Sigmoid colon (tissue), 7 donors: ENCODE measurements at places on chromosomes 2 and 18. TPM values are rescaled to one million over a fixed set of nuclear protein-coding genes. Genes with fewer than 3 reads are reported as not detected.

Gene SLC8A1
- total RNA-seq = 305 TPM

DNA sequence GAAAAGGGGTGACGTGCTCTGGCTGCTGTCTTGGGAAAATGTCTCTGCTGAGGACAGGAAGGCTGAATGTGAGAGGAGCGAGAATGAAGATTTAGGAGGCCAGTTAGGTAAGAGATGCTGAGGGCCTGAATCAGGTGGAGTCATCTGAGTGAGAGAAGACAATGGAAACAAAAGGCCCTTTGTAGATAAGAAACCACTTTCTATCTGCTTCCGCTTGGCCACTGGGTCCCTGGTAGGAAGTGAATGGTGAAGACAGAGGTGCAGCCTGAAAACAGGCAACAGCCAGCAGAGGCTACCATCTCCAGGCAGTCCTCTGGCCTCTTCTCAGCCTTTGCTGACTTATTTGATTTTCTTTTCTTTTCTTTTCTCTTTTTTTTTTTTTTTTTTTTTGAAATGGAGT, 374.0 kb upstream of the SLC14A2 start:
- H3K4me1 ChIP-seq = no peaks in the 10 kb centered on the region
- H3K36me3 ChIP-seq = no peaks in the 10 kb centered on the region
- H3K27ac ChIP-seq = no peak overlapping the region
- no peak overlapping the region for H3K4me3 ChIP-seq
- H3K27me3 ChIP-seq = no peaks in the 10 kb centered on the region

DNA sequence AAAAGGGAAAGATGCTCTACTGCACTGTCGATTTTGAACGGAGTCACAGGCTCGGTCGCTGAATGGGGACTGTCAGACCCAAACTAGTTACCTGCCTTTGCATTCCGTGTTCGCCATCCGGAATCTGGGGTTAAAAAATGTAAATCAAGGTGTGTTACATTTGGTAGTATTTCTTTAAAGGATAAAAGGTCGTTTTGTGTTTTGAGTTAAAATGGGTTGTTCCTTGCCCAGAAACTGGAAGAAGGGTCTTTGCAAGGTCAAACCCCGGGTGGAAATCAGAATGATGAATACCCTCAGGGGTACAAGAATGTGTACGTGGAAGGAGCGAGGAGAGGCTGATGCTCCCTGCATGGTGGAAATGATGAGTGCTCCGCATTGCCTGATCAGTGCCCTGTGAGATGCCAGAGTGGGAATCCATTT, 1.0 kb downstream of the VSNL1 start:
- no peak for DNase-seq
- no peaks in the 10 kb centered on the region for H3K4me1 ChIP-seq
- H3K4me3 ChIP-seq = peak overlapping the region; percentile 51
- H3K27me3 ChIP-seq = peaks cover 3% of the 10 kb centered on the region

Gene TSGA10
- total RNA-seq = 8.4 TPM

- no peak for DNase-seq
- no peak overlapping the region for H3K4me3 ChIP-seq
- H3K27me3 ChIP-seq = no peaks in the 10 kb centered on the region
- no peak overlapping the region for H3K27ac ChIP-seq
- H3K36me3 ChIP-seq = no peaks in the 10 kb centered on the region
These were observed 25.4 kb downstream of the GREB1L start for GRCh38 chr18:21267400-21267799.

- H3K36me3 ChIP-seq = no peaks in the 10 kb centered on the region
- DNase-seq = no peak
These were observed 412.1 kb upstream of the TRIB2 start for GRCh38 chr2:12304564-12305171.
